ENCODE measurements at places on chromosomes 6 and 20.

- no peak for DNase-seq
These were observed 378.5 kb downstream of the FRK start for GRCh38 chr6:115681978-115682775.

DNA sequence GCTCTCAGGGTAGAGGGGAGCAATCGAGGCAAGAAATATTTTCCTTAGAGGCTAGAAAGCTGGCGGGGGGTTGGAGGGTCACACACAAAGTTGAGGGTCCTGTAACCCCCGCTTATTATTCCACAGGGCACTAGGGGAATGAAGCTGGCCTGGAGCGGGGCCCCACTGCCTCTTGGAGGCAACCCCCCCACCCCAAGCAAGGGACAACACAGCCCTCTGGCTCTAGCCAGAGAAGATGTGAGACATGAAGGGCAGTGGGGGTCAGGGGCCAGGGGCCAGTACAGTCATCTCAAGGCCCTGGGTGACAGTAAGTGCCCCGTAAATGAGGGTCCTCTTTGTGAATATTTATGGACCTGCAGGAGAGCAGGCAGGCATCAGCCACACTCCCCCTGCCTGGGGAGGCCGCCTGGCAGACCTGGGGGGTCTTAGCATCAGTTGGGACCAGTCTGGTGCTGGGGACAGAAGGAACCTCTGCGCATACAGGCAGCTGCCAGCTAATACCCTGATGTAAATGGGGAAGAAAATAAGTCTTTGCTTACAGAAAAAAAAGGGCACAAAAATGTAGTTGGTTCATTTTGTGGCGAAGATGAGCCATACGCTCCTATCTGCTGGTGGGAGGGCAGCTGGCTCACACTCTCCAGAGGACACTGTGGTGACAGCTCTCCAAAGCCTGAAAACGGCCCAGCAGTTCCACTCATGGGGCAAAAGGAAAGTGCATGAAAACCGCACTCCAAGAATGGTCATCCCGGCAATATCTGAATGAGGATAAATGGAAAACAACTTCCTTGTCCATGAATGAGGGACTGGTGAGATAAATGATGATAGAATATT, 21.9 kb downstream of the SPATA2 start:
- no peak for DNase-seq

- DNase-seq = no peak
These were observed 1.8 kb downstream of the MOXD1 start for GRCh38 chr6:132399376-132400074.

DNA sequence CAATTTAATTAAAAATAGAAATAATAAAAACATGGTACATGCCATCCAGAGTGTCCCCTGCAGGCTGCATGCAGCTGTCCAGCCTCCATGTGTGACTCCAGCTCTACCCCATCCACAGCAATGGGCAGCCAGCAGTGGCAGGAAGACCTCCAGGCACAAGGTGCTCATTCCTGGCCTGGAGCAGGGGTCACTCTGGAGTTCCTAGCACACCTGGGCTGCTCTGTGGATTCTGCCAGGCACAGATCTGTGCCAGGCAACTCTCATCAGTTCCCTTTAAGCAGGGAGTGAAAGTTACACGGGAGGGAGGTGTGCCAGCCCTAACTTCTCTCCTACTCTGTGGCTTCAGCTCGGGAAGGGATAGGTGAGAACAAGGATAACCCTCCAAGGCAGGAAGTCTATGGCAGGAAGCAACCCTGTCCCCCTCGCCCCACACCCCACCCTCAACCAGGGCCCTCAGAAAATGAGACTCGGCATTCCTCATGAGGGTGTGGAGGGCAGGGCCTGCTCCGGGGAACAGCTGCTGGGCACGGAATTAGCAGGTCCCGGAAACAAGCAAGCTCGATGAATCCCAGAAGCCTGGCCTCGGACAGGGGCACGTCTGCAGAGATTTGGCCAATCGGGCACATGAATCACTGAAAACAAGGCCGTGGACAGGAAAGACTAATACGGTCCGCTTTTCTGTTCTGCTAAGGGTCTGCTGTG, 10.0 kb downstream of the JPH2 start:
- DNase-seq = no peak

- no peak for DNase-seq
These were observed 20.5 kb upstream of the CDKN1A start for GRCh38 chr6:36657942-36658544.

DNA sequence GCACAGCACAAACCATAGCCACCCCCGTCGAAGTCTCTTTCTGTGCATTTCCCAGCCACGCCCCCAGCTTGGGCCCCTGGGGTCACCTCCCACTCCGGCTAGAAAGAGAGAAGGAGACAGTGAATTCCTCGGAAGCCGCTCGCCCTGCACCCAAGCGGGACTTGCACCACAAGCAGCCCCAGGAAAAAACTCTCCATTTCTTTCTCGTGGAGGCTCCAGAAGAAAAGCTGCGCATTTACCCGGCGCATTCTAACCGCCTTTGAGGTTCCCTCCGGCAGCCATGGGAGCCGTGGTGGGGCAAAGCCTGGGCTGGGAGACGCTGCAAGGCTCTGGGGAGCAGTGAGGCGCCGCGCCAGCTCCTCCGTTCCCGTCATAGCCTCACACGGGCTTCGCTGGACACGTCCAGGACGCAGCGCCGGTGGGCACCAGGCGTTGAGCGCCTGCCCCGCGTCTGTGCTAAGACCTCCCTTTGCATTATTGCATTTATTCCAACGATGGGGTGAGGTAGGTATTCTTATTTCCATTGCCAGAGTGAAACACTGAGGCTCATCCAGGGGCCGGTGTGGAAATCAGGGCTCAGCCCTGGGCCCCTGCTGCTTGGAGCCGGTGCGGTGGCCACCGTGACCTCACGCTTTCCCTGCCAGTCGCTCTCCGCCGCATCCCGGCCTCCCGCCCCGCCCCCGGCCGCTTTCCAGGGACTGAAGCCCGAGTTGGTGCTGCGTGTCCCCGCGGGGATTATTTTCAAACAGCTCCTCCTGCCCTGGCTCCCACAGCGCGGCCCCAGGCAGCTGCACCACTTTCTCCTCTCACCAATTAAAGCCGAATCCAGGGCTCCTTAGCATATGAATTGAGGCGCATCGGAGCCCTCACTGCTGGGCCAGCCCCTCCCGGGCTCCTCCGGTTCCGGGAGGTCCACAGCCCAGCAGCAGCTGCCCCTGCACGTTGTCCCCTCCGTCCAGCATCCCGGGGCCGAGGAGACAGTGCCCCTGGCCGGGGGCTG, 148.3 kb upstream of the AFDN start:
- DNase-seq = no peak
